Fibroblast of skin of back (primary cell): ENCODE measurements at places on chromosomes 7 and 10.

- no peak for DNase-seq
Measured at GRCh38 chr10:77504873-77505257, 132.7 kb downstream of the KCNMA1 start.

DNA sequence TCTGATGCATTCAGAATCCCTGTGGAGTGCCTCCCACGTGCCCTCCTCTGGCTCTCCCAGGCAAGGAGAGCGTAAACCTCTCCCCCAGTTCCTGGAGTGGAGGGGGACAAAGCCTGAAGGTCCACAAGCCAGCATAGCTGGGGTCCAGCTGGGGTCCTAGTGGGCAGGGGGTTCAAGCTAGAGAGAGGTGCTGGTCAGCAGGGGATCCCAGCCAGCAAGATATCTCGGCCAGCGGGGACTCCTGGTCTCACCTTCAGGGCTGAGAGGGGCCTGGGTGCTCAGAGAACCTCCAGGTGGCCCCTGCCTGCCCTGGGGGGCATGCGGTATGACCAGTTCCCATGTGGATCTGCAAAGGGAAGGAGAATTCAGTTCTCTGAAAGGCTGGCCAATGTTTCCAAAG, 413.7 kb downstream of the TCERG1L start:
- no peak for DNase-seq

- DNase-seq = no peak
Measured at GRCh38 chr7:32077806-32078205, 7.6 kb upstream of the PDE1C start.

DNA sequence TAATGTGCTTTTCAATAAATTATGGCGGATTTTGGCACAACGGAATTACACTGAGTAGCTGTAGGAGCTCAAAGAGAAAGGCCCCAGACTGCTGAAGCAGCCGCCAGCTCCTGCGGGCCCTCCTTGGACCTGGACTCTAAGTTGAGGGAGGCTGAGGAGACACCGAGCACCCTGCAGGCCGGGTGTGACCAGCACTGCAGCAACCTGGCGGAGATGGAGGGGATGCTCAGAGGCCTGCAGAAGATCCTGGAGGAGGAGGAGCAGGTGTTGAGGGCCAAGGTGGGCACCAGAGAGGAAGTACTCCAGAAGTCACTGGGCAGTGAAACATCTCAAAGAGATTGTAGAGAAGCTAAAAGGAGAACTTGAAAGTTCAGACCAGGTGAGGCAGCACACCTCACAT, 33.0 kb upstream of the POM121L12 start:
- no peak for DNase-seq

- DNase-seq = no peak
Measured at GRCh38 chr10:3759397-3759796, 25.6 kb downstream of the KLF6 start.

DNA sequence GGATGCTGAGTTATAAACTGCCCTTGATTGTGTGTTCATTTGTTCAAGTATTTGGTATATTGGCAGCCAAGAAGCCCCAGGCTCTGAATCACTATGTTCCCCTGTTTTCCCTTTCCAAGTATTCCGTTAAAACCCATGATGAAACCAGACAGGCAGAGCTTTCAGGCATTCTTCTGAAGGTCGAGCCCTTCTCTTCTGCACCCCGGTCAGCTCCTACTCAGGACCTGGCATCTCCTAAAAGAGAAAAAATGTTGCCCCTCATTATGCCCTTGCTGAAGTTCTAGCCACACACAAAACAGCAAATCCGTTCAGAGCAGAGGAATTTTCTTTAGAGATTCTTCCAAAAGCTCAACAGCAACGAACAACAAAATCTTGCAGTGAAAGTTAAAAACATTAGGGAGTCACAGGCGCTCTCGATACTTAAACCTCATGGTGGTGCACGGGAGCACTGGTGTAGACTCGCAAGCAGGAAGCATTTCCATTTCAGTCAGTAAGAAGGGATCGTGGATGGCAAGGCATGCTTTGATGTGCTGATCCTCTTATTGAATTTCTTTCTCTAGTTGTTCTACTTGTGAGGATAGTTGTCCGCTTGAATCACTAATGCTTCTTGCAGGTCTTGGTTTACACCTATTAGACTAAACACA, 264.9 kb downstream of the SKIDA1 start:
- no peak for DNase-seq

- no peak for DNase-seq
Measured at GRCh38 chr7:104113788-104114187, 94.0 kb downstream of the ORC5 start.

GRCh38 chr10:122592161-122592560, 31.6 kb downstream of the DMBT1 start:
- DNase-seq = no peak

DNA sequence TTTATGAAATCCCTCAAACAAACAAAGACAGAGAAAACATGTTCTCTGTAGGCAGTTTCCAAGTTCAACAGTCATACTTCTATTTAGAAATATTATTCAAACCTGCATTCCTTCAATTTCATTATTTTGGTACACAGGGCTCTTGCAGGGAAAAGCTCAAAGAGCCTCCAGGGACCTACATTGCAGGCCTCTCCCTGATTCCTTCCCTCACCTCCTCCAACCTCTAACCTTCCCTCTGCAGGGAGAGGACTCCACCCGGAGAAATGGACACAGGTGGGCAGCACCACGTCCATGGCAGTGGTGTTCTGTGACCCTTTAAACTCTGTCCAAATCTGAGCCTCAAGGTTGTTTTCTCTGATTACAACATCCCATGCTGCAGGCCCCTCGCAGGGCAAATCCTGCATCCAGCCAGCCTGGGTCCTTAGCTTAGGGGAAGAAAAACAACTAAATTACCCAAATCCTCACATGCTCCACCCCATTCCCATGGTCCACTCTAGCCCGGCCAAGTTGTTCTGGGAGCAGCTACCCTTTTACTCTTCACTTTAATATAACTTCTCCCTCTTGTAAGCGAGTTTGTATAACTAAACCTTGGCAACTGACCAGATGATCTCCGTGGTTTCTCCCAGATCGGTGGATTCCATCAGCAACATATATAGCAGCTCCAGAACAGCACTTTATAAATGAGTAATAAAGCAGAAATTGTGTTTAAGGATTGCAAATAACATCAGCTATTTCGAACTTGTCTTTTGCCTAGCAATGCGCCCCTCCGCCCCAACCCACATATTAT, 129.8 kb downstream of the CUBN start:
- DNase-seq = peak; percentile 82
